ENCODE measurements at places on chromosomes 2 and 18.

DNA sequence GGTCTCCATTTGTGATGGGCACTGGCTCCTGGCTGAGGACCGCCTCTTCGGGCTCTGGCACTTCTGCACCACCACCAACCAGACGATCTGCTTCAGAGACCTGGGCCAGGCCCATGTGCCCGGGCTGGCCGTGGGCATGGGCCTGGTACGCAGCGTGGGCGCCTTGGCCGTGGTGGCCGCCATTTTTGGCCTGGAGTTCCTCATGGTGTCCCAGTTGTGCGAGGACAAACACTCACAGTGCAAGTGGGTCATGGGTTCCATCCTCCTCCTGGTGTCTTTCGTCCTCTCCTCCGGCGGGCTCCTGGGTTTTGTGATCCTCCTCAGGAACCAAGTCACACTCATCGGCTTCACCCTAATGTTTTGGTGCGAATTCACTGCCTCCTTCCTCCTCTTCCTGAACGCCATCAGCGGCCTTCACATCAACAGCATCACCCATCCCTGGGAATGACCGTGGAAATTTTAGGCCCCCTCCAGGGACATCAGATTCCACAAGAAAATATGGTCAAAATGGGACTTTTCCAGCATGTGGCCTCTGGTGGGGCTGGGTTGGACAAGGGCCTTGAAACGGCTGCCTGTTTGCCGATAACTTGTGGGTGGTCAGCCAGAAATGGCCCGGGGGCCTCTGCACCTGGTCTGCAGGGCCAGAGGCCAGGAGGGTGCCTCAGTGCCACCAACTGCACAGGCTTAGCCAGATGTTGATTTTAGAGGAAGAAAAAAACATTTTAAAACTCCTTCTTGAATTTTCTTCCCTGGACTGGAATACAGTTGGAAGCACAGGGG lies 5.5 kb downstream of the TMEM37 start:
- no peak for DNase-seq

GRCh38 chr2:105827351-105828096 lies 82.8 kb downstream of the NCK2 start:
- no peak for DNase-seq

DNA sequence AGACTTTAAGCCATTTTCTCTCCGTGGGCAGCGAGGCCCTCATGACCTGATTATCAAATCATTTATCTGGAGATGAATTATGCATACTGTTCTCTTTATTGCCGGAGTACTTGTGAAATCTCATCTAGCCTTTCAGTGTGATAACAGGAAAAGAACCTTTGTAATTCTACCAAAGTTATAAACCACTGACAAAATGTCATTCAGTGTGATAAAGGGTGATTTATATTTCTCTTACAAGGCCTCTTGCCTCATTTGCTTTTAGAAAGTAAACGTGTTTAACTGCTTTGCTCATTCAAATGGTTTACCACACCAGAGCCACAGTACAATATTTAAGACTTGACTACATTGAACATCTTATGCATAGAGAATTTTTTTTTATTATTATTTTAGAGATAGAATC lies 13.8 kb downstream of the MTCL1 start:
- DNase-seq = no peak

DNA sequence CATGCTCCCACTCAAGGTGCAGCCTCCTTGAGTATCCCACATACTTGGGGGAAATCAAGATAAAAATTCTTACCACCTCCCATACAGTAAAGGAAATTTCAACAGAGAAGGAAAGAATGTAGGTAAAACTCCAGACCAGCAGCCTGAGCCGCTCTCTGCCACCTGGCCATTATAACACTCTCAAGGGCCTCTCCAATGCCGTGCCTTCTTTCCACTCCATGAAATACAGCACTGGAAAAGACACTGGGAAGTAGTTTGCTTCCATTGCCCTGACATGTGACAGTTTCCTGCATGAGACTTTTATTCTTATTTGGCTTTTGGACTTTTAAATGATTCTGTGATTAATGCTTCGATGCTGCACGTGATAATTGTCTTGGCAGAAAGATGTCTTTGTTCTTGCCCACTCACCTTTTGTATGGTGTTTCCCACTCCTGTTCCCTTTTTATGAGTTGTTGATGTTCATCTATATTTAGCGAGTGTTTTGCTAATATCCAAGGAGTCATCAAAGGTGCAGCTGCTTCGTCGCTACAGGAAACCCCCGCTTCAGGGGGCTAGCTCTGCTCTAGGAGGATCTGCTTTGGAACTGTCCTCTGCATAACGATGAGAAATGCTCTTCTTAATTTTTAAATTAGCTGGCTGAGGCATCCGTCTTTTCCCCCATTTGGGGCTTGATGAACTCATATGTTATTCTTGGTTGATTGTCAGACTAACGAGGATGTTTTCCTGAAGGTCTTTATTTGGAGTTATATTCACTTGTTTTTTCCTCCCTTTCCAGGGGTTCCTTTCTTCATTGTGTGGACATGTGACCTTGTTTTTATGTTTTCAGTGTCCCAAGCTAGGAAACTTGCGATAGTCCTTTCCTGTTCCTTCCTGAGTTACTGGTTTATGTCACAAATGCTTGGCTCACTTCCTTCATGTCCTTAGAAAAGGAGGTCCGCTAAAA lies 179.4 kb downstream of the TXNL1 start:
- no peak for DNase-seq
